IPS DF 19.7 (cell line): ENCODE measurements at places on chromosomes 1 and 21.

- DNase-seq: no peak
Observed at GRCh38 chr1:168734946-168735345, 5.9 kb upstream of the DPT start.

DNA sequence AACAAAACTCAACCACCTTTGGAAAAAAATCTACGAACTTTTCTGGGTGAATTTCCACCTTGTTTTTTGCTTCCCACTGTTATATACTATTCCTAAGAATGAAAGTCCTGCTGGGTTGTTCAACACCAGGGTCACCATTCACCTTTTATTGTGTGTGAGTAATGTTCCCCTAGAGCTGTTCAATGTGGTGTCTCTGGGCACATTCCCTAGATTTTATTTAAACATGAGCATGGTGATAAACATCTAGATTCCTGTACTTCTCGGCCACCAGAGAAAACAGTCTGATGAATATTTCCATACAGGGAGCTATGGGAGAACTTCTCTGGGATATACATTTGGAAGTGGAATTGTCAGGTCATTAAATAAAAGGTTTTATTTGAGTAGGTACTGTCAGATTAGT lies 13.0 kb downstream of the FMN2 start:
- DNase-seq: no peak

DNA sequence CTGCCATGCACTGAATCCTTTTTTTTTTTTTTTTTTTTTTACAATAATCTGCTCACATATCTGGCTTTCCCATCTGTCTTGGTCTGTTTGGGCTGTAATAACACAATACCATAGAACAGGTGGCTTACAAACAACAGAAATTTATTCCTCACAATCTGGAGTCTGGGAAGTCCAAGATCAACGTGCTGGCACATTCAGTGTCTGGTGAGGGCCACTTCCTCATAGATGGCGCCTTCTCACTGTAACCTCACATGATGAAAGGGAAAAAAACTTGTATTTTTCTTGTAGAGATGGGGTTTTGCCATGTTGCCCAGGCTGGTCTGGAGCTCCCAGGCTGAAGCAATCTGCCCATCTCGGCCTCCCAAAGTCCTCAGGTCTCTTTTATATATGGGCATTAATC lies 13.0 kb upstream of the PARP1 start:
- DNase-seq: no peak

- no peak for DNase-seq
Observed at GRCh38 chr1:83017701-83018100, 981.2 kb downstream of the TTLL7 start.

- no peak for DNase-seq
Observed at GRCh38 chr1:87330057-87330884, 1.6 kb downstream of the LMO4 start.

GRCh38 chr1:15299806-15300205 lies 52.8 kb downstream of the FHAD1 start:
- DNase-seq: no peak

DNA sequence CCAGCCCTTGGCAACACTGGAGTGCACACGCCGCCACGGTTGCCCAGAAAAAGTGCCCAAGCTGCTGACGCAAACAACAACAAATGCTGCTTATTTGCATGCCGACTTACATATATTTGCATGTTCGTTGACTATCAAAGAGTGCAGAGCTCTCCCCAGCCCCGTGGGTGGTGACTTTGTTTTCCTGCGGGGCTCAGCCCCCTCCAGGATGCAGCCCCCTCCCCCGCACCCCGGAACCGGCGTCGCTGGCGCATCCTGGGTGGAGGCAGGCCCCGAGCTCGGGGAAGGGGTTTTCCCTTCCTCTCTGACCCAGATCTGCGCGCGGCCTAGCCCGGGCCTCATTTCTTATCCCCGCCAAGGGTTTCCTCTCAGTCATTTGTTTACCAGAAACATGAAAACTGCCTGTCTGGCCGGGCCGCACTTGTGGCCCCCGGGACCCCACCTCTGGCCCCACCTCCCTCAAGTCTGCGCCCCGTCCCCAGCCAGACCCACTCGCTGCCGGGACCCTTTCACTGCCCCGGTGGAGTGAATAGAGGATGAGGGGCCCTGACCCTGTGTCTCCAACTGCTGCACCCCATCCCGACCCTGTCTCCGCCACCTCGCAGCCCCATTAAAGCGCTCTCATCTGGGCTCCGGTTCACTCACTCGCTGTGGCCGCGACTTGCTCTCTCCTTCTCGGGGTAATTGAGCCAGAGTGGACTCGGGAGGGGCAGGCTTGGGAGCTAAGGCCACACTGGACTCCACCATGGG lies 5.5 kb downstream of the TNFRSF25 start:
- no peak for DNase-seq

- no peak for DNase-seq
Observed at GRCh38 chr1:245704341-245704740, 549.6 kb downstream of the KIF26B start.

GRCh38 chr1:23558140-23558871 lies 995 bp downstream of the ID3 start:
- no peak for DNase-seq

GRCh38 chr1:153426809-153427208 lies 10.5 kb downstream of the S100A7A start:
- DNase-seq: no peak

- DNase-seq: no peak
Observed at GRCh38 chr1:108072212-108072611, 107.2 kb upstream of the VAV3 start.

DNA sequence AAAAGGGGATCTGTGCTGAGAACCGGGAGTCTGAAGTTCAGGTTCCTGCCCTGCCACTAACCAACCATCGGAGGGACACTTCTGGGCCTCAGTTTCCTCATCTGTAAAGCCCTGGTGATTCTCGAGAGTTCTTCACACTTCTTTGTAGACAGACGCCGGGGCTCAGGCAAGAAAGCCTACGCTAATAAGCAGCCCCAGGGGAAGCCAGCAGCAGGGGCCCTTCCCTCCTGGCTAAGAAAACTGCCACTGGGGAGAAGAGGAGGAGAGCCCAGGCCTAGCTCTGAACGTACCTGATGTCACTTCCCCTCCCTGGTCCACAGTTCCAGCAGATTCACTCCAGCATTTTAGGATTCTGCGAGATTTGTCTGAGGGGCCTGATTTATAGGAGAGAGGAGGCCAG lies 76.0 kb downstream of the CAMK2N1 start:
- no peak for DNase-seq
